Testis (tissue), 5 donors: ENCODE measurements at places on chromosomes 2 and 18. TPM values are rescaled to one million over a fixed set of nuclear protein-coding genes. Genes with fewer than 3 reads are reported as not detected.

GRCh38 chr18:75309564-75309963, 99.0 kb downstream of the TSHZ1 start:
- DNase-seq, result no peak
- no peaks in the 10 kb centered on the region for H3K36me3 ChIP-seq
- no peak overlapping the region for H3K4me3 ChIP-seq
- no peaks in the 10 kb centered on the region for H3K27me3 ChIP-seq

DNA sequence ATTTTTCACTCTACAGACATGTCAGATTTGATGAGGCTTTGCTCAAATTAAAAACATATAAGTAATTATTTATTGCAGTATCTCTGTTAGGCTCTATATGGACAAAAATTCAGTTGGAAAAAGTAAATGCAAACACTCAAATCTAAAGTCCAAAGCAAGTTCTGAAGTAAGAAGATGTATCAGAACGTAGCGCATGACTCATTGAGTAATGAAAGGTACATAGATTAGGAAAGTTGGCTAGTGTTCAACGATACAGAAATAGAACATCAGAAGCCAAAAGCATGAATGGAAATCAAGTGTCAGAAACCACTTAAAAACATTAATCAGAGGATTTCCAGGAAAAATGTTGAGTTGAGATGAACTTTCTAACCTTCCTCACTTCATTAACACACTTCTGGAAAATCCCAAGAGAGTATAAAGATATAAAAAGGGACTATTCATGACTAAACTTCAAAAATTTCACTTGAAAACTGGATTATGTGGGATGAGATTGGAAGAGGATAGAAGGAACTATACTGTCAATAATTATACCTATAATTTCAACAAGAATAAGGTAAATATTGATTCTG, 494.1 kb downstream of the LRRTM4 start:
- no peaks in the 10 kb centered on the region for H3K4me1 ChIP-seq
- no peak overlapping the region for H3K27ac ChIP-seq
- no peaks in the 10 kb centered on the region for H3K36me3 ChIP-seq
- no peak for DNase-seq

DNA sequence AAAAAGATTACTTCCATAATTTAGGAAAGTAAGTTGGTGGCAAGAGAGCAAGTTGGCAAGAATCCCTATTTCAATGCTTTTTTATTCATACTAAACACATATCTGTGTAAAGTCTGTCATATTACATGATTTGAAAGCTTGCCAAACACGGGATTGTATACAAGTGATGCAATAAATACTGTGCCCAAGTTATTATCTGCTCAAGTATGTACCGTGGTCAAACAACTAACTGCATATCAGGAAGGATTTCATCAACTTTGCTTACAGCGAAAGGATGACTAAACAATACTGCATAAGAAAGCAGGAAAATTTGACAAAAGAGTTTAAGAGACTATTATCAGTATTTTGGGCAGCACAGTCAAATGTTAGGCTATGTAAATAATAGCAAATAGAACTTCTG, 69.6 kb upstream of the SCN1A start:
- no peak for DNase-seq
- no peaks in the 10 kb centered on the region for H3K36me3 ChIP-seq
- H3K4me3 ChIP-seq, result no peak overlapping the region
- no peaks in the 10 kb centered on the region for H3K4me1 ChIP-seq
- no peak overlapping the region for H3K27ac ChIP-seq
- H3K27me3 ChIP-seq, result no peaks in the 10 kb centered on the region

GRCh38 chr18:5842653-5843052, 52.7 kb downstream of the TMEM200C start:
- H3K27me3 ChIP-seq, result no peaks in the 10 kb centered on the region
- H3K4me1 ChIP-seq, result no peaks in the 10 kb centered on the region
- H3K27ac ChIP-seq, result no peak overlapping the region
- DNase-seq, result no peak
- H3K4me3 ChIP-seq, result no peak overlapping the region
- H3K36me3 ChIP-seq, result no peaks in the 10 kb centered on the region

DNA sequence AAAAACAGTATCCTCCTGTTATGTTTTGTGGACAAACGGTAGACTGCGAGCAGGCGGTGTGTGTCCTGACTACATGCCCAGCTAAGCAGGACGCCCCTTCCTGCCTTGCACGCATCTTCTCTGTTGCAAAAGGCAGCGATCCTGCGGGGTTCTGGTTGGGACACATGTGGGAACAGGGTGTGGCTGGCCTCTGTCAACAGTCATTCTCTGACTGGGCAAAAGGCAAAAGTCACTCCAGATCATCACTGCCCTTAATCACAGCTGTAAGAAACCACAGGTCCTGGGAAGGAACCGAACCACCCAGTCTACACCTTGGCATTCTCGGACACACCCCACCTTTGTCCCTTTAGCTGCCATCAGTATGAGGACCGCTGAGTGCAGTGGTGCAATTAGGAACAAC, 44.3 kb upstream of the TMEM87B start:
- peaks cover 8% of the 10 kb centered on the region for H3K4me1 ChIP-seq
- H3K27me3 ChIP-seq, result no peaks in the 10 kb centered on the region
- no peak overlapping the region for H3K27ac ChIP-seq
- H3K4me3 ChIP-seq, result no peak overlapping the region

DNA sequence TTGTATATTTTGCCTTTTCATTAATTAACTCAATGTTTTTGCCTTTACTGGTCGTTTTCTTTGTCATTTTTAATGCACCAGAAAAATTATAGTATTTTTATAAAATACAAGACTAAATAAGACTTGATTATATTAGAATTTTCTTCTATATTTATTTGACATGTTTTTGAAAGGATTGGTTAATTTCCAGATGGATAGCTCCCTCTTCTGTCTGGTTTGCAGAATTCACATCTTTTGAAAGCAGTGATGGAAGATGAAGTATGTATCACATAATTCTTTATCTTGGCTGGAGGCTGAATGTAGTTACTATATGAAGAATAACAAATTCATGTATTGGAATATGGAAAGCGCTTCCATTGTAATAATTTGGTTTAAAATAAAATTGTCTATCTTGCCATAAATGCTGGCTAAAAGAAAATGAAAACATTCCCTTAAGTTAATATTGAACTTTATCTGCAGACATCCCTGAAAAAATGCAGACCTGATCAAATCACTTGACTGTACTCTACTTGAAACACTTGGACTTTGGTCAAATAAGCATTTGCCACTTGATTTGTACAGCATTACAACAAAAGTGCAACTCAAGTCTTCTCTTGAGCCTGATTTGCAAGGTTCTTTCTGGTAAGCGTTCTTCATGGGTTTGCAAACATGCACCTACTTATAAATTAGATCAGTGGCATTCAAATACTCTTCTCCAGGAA, 86.3 kb upstream of the EFEMP1 start:
- no peak overlapping the region for H3K27ac ChIP-seq
- no peaks in the 10 kb centered on the region for H3K27me3 ChIP-seq
- H3K36me3 ChIP-seq, result no peaks in the 10 kb centered on the region
- no peaks in the 10 kb centered on the region for H3K4me1 ChIP-seq

LRRC30 gene
- not detected for total RNA-seq

ZNG1B gene
- total RNA-seq, result 49.4 TPM

PIAS2 gene
- 96.7 TPM for total RNA-seq

NT5C1B gene
- total RNA-seq, result 59.4 TPM

DNA sequence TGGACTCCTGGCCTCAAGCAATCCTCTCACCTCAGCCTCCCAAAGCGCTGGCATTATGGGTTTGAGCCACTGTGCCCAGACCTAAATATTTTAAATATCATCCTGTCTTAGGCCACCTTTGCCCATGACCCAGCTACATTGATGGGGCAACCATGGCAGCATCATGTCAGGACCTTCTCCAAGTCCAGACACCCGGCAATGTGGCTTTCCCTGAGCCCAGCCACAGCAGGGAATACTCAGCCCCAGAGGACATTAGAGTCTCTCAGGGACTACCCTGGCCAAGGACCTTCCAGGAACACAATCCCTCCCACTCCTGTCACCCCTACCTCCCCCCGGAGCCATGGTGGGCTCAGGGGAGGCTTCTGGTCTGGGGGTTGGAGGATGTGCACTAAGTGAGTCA, 72.8 kb downstream of the SMAD7 start:
- H3K4me1 ChIP-seq, result no peaks in the 10 kb centered on the region
- H3K27me3 ChIP-seq, result no peaks in the 10 kb centered on the region
- H3K4me3 ChIP-seq, result no peak overlapping the region
- no peaks in the 10 kb centered on the region for H3K36me3 ChIP-seq
- no peak for DNase-seq

DNA sequence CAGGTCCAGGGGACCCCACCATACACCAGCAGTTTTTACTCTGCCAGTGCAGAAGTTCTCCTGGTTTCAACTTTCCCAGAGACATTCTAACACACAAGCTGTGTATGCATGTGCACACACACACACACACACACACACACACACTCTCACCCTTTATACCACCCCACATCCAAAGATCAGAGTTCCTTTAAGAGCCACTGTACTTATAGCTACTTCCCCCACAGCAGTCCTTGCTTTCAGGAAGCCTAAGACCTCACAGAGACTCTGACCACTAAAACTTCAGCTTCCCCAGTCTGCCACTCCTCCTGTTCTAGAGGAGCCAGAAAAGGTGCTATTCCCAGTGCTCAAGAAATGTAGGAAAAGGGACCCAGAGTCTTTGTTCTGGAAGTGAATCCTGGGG, 107.8 kb downstream of the ZNF521 start:
- no peaks in the 10 kb centered on the region for H3K27me3 ChIP-seq
- H3K4me3 ChIP-seq, result no peak overlapping the region
- no peaks in the 10 kb centered on the region for H3K36me3 ChIP-seq
- no peaks in the 10 kb centered on the region for H3K4me1 ChIP-seq

TCF7L1 gene
- 6.7 TPM for total RNA-seq

DNA sequence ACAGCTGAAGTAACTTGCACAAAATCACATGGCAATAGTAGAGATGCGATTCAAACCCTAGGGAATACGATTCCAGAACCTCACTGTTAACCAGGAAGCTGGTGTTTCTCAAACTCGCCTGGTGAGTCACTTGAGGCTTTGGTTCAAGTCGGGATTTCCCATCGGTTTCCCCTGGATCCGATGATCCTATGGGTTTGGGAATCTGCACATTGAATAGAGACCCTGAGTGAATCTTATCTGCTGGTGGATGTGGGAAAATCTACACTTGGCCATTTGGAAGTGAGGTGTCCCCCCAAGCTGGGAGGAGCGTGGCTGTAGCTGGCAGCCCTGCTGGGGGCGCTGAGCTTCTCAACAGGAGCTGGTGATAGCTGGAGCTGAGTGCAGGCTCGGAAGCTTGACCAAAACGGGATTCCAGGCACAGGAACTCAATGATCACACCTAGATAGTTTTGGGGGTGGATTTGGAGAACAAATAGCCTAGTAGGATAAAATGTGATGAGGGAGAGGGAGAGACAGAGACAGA, 135.4 kb downstream of the PRKCE start:
- no peak for DNase-seq
- H3K4me1 ChIP-seq, result peaks cover 11% of the 10 kb centered on the region
- H3K4me3 ChIP-seq, result no peak overlapping the region
- no peak overlapping the region for H3K27ac ChIP-seq
- no peaks in the 10 kb centered on the region for H3K36me3 ChIP-seq
- no peaks in the 10 kb centered on the region for H3K27me3 ChIP-seq

DNA sequence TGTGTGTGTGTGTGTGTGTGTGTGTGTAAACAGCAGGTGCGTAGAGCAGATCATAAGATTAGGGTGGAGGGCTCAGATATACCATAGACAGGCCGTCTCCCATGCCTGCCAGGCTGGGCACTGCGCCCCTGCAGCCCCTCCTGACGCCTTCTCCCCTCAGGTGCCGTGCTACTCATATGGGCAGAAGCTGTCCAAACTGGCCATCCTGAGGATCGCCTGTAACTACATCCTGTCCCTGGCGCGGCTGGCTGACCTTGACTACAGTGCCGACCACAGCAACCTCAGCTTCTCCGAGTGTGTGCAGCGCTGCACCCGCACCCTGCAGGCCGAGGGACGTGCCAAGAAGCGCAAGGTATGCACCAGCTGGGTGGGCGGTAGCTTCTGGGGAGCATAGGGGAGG, 10.0 kb downstream of the ATOH8 start:
- H3K36me3 ChIP-seq, result no peaks in the 10 kb centered on the region
- no peak overlapping the region for H3K27ac ChIP-seq
- DNase-seq, result no peak

DPP4 gene
- 1.2 TPM for total RNA-seq

PSD4 gene
- 18.7 TPM for total RNA-seq

DNA sequence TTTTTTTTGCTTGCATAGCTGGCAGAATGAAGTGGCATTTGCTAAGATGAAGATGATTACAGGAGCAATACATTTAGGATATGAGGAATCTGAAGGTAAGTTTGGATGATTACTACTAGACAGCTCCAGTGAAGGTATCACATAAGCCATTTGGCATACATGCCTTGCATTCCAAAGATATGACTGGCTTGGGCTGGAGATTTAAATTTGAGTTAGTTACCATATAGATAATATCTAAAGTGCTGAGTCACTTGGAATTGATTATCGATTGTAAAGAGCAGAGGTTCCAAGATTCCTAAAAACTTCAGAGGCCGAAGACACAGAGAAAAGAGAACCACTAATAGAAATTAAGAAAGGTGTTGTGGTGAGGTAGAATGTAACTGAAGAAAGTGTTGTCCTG, 1026.4 kb downstream of the DSC3 start:
- H3K4me3 ChIP-seq, result no peak overlapping the region
- H3K27me3 ChIP-seq, result no peaks in the 10 kb centered on the region
- DNase-seq, result no peak
- no peaks in the 10 kb centered on the region for H3K36me3 ChIP-seq

DNA sequence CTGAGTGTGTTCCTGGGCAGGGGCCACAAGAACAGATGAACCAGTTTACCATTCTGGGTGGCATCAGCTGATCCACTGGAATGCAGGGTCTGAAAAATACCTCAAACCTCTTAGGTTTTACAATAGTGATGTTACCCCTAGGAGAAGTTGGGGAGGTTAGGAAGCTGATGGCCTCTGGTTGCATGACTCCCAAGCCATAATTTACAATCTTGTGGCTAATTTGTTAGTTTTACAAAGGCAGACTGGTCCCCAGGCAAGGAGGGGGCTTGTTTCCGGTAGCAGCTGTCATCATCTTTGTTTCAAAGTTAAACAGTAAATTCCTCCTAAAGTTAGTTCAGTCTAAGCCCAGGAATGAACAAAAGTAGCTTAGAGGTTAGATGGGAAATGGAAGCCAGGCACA, 113.8 kb upstream of the SLC38A11 start:
- no peaks in the 10 kb centered on the region for H3K27me3 ChIP-seq
- no peak overlapping the region for H3K4me3 ChIP-seq
- no peaks in the 10 kb centered on the region for H3K36me3 ChIP-seq
- DNase-seq, result no peak

SLC14A1 gene
- 0.50 TPM for total RNA-seq

ADAM17 gene
- 66.9 TPM for total RNA-seq

GRCh38 chr2:170823898-170824215, 7.2 kb downstream of the GAD1 start:
- no peak overlapping the region for H3K27ac ChIP-seq
- H3K27me3 ChIP-seq, result no peaks in the 10 kb centered on the region
- peak overlapping the region; percentile 27 for H3K4me3 ChIP-seq
- H3K36me3 ChIP-seq, result no peaks in the 10 kb centered on the region
- DNase-seq, result no peak

GRCh38 chr18:2420367-2420766, 150.9 kb downstream of the METTL4 start:
- H3K36me3 ChIP-seq, result no peaks in the 10 kb centered on the region
- no peak overlapping the region for H3K4me3 ChIP-seq
- no peaks in the 10 kb centered on the region for H3K4me1 ChIP-seq
- no peaks in the 10 kb centered on the region for H3K27me3 ChIP-seq

GRCh38 chr2:26809876-26810577, 24.2 kb downstream of the CENPA start:
- no peak for DNase-seq
- no peak overlapping the region for H3K4me3 ChIP-seq
- no peak overlapping the region for H3K27ac ChIP-seq
- no peaks in the 10 kb centered on the region for H3K36me3 ChIP-seq
- no peaks in the 10 kb centered on the region for H3K4me1 ChIP-seq

GRCh38 chr2:112147382-112148168, 9.4 kb downstream of the FBLN7 start:
- H3K27me3 ChIP-seq, result no peaks in the 10 kb centered on the region
- no peak overlapping the region for H3K4me3 ChIP-seq
- no peak overlapping the region for H3K27ac ChIP-seq

VIL1 gene
- total RNA-seq, result 0.71 TPM

CCBE1 gene
- total RNA-seq, result 2.6 TPM
